NCI-H2081 treated with DMSO at 0.1 percent for 48 hours (cell line): ENCODE measurements at places on chromosomes 13 and 19.

DNA sequence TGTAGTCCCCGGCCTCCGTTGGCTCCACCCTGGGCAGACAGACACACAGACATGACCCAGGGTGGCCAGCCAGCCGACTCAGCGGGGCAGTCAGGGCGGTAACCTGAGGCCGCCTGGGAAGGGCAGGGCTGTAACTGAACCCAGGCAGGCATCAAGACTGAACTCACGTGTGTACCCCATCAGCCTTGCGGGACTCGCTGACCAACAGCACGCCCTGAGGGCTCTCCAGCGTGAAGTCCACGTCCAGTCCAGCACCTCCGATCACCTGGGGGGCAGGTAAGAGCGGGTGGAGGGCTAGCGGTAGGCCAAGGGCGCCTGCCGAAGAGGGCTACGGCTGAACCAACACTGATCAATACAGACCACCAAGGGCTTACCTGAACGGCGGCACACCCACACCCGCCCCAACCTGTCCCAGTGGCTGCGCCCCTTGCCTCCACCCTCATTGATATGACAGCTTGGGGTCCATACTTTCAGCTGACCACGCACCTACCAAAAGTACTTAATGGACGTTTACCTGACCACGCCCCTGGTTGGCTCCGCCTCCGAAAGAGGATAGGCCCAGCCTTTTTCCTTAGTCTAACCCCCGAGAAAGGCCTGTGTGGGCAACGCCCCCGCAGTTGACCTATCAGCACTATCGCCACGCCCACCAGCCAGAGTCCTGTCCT lies 791 bp downstream of the TMED1 start:
- DNase-seq: no peak

DNA sequence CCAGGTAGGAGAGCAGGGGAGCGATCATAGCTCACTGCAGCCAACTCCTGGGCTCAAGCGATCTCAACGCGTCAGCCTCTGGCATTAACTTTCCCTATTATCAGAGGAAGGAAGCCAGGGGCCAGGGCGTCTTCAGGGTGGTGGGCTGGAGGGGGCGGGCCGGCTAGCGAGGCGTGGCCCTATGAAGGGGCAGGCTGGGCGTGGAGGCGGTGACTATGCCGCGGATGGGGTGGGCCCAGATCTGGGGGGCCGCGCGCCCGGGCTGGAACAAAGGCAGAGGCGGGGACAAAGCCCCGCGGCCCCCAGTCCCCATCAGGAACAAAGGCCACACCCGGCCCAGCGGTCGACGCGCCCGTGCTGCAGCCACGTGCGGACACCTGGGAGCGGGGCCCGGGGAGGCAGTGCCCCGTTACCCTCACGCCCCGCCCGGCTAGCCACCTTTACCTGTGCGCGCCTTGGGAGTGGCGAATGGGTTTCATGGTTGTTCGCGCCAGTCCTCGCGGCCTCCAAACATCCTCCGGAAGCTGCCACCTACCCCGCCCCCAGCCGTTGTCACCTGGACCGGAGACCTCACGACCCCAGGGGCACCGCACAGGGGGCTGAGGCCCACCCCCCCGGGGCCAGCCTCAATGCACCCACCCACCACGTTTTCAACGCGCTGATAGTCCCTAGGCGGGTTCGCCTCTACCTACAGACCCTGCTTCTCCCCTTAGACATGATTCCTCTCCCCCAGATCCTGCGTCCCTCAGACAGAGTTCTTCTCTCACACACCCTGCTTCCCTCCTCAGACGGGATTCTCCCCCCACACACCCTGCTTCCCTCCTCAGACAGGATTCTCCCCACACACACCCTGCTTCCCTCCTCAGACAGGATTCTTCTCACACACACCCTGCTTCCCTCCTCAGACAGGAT lies 5.4 kb upstream of the TRIM28 start:
- no peak for DNase-seq

DNA sequence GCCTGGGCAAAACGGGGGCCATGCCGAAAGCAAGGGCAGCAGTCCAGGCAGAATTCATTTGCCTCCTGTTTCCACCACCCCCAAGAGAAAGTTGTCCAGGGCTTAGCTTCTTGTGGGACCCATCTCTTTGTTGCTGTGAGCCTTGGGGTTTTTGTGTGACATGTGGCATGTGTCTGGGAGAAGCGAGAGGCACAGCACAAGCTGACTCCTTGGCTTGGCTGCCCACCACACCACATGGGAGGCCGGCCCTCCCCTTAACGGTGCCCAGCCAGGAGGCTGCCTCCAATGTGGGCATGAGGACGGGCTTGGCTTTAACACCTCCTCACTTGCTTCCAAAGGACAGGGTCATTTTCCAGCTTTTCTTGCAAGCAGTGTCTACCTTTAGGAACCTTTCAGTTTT lies 81.6 kb downstream of the ZNF536 start:
- no peak for DNase-seq

- no peak for DNase-seq
Measured at GRCh38 chr13:75508002-75508548, 26.1 kb upstream of the TBC1D4 start.

- DNase-seq: no peak
Measured at GRCh38 chr13:51052581-51052980, 58.5 kb downstream of the C13orf42 start.

GRCh38 chr19:7705387-7706187 lies 3.7 kb upstream of the FCER2 start:
- DNase-seq: no peak

GRCh38 chr19:43674596-43674995 lies 4.6 kb upstream of the PLAUR start:
- DNase-seq: no peak

- DNase-seq: no peak
Measured at GRCh38 chr13:77001963-77002587, 10.2 kb downstream of the CLN5 start.

- DNase-seq: no peak
Measured at GRCh38 chr19:10086591-10087192, 575 bp downstream of the SHFL start.

DNA sequence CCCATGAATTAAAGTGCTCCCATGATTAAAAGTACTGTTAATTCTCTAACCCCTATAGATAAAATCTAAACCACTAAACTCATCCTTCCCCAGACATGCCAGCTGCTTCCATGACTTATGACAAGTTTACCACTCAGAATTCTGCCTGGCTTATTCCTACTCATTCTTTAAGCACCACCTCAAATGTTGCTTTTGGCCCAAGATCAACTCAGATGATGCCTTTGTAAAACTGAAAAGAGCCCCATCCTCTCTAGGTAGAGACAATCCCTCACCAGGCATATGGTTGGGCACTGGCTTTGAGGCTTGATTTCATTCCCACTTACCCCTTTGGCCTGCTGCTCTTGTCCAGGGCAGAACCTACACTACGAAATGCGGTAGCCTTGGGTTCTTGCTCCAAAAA lies 250.0 kb downstream of the DNAJC15 start:
- DNase-seq: no peak

DNA sequence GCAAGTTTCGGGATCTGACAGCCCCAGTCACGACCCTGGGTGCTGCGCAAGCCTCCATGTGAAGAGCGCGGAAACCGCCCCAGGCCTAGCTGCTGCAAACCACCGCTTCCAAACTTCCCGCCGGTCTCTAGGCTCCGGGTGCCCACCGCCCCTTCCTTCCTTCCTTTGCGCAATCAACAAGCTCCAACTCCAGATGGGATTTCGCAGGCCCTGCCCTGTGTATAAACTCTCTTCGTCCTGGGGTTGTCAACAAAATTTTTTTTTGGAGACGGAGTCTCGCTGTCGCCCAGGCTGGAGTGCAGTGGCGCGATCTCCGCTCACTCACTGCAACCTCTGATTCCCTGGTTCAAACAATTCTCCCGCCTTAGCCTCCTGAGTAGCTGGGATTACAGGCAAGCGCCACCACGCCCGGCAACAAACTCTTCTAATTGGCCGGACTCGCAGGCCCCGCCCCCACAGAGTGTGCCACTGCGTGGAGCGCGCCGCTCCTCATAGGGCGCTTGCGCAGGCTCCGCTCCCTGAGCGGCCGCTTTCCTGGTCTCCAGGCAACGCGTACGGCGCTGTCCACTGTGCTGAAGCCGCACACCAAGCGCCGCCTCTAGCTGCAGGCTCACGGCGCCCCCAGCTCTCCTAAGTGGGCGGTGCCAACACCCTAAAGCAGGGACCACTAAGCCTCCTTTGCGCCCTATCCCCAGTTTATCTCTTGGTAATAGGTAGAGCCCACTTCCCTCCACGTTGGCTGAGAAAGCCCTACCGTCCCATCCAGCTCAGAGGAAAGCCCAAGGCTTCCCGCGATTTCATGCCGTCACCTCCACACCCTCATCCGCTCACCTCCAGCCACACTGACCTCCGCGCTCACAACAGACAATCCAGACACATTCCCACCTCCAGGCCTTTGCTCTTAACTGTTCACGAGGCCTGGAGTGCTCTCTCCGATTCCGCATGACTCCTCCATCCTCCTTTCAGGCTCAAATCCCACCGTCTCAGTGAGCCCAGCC lies 5.5 kb upstream of the QTRT1 start:
- peak; percentile 62 for DNase-seq

DNA sequence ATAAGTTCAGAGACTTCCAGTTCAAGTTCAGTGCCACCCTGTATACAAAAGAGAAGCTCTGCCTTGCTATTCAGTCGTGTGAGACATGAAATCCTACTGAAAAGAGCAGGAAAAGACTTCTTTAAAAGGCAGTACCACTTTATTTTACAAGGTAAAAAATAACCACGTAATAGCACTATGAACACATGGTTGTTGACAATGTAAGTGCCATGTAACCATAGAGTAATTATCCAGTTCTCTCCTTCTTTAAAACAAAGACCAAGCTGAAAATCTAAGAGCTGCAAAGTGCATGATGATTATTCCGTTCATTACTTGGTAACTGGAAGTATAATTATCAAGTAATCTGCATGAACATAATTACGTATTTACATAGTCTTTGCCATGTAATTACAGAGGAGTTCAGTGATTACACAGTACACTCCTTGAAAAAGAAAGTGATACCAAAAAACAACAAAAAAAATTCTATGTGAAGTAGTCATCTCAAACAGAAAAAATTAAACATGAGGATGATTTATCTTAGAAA lies 288.7 kb downstream of the EFNB2 start:
- DNase-seq: no peak

DNA sequence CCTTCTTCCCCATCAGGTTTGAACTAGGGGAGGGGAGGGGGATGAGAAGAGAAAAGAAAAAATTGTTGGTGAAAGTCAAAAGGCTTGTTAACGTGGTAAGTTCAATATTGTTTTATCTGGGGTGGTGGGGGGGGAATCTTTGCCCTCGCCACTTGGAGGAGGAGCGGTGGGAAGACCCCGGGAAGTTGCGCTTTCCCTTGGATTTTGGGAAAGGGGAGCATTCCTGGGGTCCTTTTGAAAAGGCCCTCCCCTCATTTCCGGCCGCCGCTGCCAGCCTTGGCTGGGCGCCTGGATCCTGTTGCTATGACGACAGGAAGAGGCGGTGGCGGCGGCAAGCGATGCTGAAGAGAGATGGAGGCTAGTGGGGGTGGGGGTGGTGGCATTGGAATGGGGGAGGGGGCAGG lies 4.6 kb upstream of the CACNG8 start:
- DNase-seq: no peak

- DNase-seq: no peak
Measured at GRCh38 chr19:15788594-15789270, 1.3 kb downstream of the OR10H5 start.

DNA sequence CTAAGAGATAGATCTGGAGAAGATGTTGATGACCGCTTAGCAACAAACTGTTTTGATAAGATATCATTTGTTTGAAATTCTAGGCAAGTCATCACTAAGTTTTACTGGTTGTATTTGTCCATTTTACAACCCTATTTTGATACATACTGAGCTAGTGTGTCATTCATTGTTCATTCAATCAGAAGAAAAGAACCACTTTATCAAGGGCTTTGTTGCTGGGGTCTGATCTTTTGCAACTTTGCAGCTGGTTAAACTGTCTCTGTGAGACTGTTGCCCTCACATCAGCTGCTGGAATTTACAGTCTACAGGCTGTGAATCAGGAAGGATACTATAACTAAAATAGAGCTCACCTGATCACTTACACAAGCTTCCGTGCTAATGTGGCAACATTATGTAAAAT lies 290.5 kb downstream of the RFC3 start:
- no peak for DNase-seq

GRCh38 chr13:111874981-111875380 lies 192.0 kb upstream of the SOX1 start:
- DNase-seq: no peak

DNA sequence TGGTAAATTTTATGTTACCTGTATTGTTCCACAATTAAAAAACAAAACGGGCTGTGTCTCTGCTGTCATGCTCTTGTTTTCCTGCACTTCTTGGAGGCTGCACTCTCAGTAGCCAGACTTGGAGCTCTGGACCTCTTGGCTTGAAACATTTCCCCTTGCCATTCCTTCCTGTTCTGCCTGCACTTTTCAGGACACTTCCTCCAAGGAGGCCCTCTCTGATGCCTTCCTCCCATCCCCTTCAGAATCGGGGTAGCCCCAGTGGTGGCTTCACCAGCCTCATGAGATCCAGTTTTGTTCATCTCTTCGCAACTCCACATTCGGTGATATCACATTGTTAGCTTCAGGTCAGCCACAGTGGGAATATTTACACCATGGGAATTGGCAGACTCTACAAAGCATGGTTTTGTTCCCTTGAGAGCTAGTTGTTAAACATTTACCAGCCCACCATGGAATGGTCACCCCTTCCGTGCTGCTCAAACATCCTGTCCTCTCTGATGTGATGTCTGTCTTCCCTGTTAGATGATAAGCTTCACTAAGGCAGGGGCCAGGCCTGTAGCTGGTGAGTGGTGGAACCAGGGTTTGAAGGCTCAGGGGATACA lies 40.2 kb upstream of the PEG3 start:
- no peak for DNase-seq
